Activated CD4-positive, alpha-beta T cell treated with anti-CD3 and anti-CD28 coated beads, Interleukin-10, Interleukin-2, amounts not matched to agents 100 ng/mL and 50 ng/mL, durations not matched to agents 16 hours and 8 hours (primary cell): ENCODE measurements at places on chromosomes 12 and 14.

DNA sequence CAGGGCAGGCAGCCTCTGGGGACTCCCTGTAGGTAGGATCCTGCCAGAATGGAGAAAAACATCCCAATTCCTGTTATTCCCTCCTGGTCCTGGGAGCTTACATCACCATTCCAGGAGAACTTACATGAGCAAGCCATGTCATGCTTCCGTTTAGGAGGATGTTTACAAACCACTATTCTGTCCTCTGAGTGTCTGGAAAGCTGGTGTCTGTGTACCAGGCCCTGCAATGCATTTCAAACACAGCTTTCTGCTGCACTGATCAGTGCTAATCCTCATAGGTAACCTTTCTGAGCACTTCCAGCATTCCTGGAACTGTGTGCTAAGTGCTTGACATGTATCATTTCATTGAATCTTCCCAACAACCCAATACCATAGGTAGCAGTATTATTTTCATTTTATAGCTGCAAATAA is 19.8 kb upstream of the MAP1LC3B2 start:
- DNase-seq: no peak

DNA sequence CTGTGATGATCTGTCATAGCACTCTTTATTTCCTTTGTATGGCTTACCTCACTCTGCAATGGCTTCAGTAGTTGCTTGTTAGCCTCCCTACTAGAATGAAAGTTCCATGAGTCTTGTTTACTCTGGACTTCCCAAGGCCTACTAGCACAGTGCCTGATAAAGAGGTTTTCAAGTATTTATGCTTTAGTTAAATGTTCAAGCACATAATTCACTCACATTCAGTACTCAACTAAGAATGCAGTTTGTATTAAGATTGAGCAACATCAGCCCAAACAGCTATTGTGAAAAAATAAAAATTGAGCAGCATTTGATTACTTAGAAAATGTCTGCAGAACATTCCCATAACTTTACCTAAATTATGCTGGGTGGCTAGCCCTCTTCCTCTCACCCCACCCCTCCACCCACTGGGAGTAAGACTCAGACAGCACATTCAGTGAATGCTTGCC is 158.9 kb upstream of the AMIGO2 start:
- no peak for DNase-seq

DNA sequence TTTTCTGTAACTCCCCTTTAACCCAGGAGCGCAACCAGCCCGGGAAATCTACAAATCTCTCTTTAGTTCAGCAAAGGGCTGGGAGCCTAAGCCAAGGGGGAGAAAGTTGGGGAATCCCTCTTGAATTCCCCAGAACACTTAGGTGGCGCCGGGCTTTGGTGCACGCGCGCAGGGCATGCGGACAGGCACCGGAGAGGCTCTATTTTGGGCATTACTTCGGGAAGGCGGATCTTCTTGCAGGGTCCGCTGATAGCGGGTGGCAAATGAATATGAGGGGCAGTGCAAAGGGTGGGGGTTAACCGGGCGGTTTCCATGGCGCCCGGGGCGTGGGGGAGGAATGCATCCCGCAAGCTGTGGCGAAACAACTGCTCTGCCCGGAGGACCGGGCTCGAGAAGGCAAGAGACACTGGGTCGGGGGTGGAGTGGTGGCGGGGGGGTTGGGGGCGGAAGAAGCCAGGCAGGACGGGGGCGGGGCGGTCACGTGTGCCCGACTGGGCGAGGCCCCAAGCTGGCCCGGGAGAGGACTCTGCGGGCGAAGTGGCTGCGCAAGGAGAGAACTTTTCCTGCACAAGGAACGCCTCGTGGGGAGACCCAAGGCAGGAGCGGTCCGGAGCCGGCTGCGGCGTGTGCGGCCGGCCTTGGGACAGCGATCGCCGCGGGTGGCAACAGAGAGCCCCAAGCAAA is at the start of gene FLVCR2:
TSS of gene FLVCR2 (plus strand) at position 519 of the 684 bp plus-strand sequence. CDS start 353 bp downstream, outside the sequence.
- peak; percentile 59 for DNase-seq

- DNase-seq: no peak
These were observed 455.0 kb upstream of the TMPO start for GRCh38 chr12:98060411-98060810.

GRCh38 chr12:115846516-115846915 is 431.0 kb downstream of the MED13L start:
- DNase-seq: no peak

DNA sequence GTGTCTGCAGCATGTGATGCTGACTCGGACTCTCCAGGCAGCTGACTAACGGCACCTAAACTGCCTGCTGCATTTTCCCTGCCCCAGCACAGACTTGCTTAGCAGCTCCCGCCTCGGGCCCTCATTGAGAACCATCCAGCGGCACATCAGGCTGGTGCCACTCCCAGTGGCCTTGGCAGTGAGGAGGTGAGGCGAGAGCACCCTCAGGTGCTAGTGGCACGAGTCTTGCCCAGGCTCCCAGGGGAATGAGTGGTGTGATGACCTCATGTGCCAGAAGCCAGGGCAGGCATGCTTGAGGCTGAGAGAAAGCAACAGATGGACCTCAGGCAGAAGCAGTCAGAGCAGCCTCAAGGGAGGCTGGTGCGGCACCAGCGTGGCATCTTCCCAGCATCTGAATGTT is 60.2 kb downstream of the PRKCH start:
- DNase-seq: no peak

DNA sequence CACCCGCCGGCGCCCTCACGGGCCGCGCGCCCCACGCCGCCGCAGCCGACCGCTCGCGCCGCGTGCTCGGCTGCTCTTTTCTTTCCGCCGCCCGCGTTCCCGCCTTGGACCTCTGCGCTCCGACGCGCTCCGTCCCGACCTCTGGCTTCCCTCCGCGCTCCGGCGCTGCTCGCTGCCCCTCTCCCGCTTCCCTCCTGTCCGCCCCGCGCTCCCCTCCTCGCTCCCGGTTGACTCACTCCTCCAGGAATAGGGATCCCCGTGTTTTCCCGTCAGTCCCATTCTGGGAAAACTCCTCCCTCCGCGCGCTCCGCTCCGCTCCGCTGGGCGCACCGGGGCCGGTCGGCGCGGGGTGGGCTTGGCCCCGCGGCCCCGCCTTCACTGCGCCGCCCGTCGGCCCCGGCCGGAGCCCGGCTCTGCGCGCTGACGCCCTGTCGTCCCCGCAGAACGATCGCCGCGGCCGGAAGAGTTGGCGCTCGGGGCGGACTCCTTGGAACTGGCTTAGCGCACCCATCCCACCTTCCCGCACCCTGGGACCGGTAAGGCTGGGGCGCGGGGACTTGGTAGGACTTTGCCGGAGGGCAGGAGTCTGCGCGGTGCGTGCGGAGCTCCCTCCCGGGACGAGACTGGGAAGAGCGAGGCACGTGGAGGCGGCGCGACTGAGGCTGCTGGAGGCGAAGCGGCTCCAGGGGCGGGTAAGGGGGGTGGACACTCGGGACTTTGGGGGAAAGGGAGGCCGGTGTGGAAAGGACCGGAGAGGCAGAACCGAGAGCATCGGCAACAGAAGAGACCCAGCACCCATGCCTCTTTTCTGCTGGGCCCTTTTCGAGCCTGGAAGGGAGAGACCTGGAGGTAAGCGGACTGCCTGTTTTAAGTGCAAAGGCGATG is 550 bp downstream of the TEAD4 start:
- no peak for DNase-seq
